Epithelial cell of alveolus of lung (primary cell): ENCODE measurements at places on chromosomes 16 and 17. TPM values are rescaled to one million over a fixed set of nuclear protein-coding genes. Genes with fewer than 3 reads are reported as not detected.

Gene RNF222
- not detected in 2 replicates for total RNA-seq

Gene OR3A3
- not detected in 2 replicates for total RNA-seq

Gene NPIPB5
- 11.8 and 27.6 TPM in 2 replicates for total RNA-seq

Gene CIBAR2
- total RNA-seq: not detected in 2 replicates

Gene AXIN2
- total RNA-seq: 2.6 and 3.6 TPM in 2 replicates

Gene SLC7A6
- total RNA-seq: 20.8 and 25.3 TPM in 2 replicates

Gene NAGLU
- total RNA-seq: 55.0 and 60.8 TPM in 2 replicates

Gene CCDC92B
- not detected in 2 replicates for total RNA-seq

Gene IKZF3
- not detected in 2 replicates for total RNA-seq
